NCI-H69 (cell line): ENCODE measurements at places on chromosomes 5 and 9.
A peak's percentile ranks its signal among the peaks of the same experiment; 100 is the strongest.

- DNase-seq: peak; percentile 55
Observed at GRCh38 chr9:75071530-75072122, 16.3 kb downstream of the NMRK1 start.

GRCh38 chr9:115262477-115262876 lies 144.5 kb upstream of the TNC start:
- DNase-seq: peak; percentile 100

DNA sequence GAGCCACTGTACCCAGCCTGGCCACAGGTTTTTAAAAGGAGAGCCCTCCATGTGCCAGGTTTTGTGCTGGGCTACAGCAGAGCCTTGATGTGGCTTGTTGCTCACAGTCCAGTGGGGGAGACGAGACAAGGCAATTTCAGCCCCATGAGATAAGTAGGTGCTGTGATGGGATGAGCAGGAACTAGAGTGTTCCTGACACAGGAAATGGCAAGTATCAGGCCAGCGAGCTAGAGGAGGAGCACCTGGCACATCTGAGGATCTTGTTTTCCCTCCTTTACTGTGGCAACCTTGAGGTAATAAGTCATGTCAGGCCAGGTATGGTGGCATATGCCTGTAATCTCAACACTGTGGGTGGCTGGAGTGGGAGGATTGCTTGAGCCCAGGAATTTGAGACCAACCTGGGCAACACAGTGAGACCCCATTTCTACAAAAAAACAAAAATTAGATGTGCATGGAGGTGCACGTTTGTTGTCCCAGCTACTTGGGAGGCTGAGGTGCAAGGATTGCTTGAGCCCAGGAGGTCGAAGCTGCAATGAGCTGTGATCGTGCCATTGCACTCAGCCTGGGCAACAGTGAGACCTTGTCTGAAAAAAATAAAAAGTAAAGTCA lies 3.8 kb upstream of the ZDHHC12 start:
- DNase-seq: no peak

DNA sequence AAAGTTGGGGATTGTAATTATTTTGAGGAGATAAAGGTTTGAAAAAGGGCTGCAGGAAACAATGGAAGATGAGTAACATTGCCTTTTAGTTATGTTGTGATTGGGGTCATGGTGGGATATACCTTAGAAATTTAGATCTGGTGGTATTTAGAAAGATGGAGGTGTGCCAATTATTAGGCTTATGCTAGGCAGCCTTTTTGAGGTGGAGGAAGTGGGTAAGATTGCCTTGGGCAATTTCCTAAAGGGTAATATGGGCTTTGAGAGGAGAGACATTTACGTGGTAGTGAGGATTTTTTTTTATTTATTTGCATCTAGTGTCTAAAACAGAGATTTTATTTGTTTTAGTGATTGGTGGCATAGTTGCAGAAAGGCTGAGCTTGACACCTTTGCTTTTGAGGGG lies 10.5 kb downstream of the HSPA4 start:
- DNase-seq: no peak

DNA sequence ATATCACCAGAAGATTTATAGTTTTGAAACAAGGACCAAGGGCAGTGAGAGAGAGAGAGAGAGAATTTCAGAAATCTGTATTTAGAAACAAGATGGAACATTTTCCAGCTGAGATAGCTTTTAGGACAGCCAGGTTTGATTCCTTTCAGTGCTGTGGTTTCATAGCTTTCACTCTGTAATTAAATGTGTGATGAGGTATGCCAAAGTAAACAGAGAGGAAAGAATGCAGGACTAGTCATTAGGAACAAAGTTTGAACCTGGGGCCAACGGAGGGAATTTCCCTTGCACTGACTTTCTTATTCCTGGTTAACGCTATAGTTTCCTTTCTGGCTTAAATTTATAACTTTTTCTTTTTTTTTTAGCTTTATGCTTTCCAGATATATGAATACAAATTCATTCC lies 10.0 kb upstream of the CCL28 start:
- peak; percentile 93 for DNase-seq

DNA sequence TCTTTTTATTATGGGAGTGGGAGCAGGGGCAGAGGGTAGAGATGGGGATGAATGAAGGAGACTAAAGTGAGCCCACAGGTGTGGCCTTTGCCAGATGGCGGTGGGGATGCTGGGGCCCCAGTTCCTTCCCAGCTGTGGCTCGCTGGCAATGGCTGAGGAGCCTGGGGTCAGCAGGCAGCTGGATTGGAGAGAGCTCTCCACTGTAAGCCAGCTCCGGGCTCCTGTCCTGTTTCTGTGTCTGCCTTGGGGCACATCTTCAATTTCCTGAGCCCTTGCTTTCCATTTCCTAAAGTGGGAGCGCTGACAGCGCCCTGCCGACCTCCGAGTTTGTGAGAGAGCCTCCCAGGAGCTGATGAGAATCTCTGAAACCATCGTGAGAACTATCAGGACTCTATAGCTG lies 75.6 kb upstream of the SPRY4 start:
- no peak for DNase-seq

- DNase-seq: no peak
Observed at GRCh38 chr5:173318881-173319620, 9.2 kb downstream of the STC2 start.

- no peak for DNase-seq
Observed at GRCh38 chr9:115115924-115116323, 2.0 kb downstream of the TNC start.

DNA sequence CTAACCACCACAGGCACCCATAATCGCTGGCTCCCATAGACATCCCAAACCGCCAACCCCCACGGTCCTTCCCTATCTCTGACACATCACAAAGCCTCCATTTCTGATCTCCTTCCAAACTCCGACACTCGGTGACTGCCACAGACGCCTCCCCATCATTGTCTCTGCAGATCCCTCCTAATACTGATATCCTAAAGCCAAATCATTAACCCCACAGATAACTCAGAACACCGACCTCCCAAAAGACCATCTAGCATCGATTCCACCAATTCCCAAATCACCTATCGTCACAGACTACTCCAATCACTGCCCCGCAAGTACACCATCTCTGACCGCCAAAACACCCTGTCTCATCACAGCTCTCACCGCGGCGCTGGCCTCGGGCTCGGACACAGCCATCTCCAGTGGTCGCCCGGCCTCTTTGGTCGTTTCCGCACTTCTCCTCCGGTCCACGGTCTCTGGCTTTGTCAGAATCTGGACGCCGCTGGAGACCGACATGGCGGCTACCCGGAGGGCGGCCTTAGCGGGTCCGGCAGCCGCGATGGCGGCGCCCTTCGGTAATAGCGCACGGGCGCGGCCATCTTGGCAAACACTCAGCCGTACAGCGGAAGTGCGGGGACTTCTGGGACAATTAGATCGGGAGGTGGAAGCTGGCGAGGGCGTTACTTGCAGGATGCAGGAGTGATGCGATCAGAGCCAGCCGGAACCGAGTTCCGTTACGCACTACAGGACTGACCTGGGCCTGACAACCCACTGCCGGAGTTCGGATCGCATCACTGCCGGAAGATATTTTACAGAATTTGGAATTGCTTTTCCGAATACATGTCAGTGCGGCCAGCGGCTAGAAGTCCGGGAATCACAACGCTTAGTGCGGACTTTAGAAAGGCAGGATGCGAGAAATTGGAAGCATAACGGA lies at the start of gene ZFP37:
ZFP37 (minus strand) TSS at position 534 of the 916 bp plus-strand sequence; CDS start at position 498, 36 bp downstream.
- peak; percentile 91 for DNase-seq

DNA sequence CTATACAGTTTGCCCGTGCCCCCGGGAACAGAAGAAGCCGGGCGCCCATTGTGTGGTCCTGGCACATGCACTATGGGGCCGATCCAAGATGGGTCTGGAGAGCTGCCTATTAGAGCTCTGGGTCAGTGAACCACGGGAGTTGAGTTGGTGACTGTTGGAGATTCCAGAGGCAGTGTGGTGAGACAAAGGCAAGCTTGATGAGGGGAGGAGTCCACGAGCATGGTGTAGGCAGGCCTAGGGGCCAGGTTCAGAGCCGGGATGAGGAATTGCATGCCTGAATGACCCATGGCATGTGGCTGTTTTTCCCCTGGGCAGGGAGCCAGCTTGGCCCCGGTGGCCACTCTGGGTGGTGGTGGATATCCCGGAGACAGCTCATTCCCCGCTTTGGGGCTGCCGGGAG lies 84.4 kb upstream of the STC2 start:
- DNase-seq: no peak

DNA sequence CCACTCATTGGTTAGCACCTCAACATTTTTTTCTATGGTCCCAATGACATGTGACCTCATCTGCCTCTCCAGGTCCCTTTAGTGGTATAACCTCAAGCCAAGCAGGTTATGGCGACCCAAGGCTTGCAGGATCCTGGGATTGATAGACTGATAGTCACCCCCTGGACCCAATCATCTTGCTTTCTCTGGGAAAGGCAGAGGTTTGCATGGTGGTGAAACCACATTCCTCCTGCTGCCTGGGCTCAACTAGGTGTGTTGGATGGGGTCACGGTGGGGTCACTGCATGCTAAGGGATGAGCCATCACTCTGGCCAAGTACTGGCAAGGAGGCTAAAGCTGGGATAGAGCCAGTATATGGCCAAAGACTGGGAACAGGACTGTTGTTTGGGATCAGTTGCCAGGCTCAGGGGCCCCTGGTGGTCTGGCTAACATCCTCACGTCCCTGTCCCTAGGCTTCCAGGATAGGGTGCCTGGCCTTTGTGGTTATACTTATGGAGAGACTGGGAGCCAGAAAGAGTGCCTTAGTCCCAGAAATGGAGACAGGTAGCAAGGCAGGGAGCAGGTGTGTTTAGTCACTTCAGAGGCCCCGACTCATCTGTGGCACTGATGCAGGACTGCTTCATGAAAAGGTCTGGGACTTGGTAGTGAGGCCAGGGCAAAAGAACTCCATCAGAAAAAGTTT lies 4.6 kb upstream of the SMIM32 start:
- no peak for DNase-seq

GRCh38 chr5:149002761-149003689 lies 59.8 kb downstream of the SH3TC2 start:
- peak; percentile 59 for DNase-seq

GRCh38 chr9:37667706-37668105 lies 17.0 kb downstream of the FRMPD1 start:
- peak; percentile 40 for DNase-seq

GRCh38 chr5:472076-472655 lies 29.2 kb downstream of the EXOC3 start:
- peak; percentile 65 for DNase-seq

GRCh38 chr9:89254058-89254772 lies 56.8 kb upstream of the CKS2 start:
- no peak for DNase-seq

GRCh38 chr9:133999851-134000265 lies 7.7 kb upstream of the VAV2 start:
- no peak for DNase-seq

GRCh38 chr9:13430368-13431221 lies 151.1 kb upstream of the MPDZ start:
- peak; percentile 80 for DNase-seq

DNA sequence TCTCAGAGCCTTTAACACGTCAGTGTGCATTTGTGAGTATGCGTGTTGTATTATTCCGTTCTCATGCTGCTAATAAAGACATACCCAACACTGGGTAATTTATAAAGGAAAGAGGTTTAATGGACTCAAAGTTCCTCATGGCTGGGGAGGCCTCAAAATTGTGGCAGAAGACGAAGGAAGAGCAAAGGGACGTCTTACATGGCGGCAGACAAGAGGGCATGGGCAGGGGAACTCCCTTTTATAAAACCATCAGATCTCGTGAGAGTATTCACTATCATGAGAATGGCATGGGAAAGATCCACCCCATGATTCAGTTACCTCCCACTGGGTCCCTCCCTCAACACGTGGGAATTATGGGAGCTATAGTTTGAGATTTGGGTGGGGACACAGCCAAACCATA lies 285.0 kb downstream of the PBX3 start:
- DNase-seq: no peak

DNA sequence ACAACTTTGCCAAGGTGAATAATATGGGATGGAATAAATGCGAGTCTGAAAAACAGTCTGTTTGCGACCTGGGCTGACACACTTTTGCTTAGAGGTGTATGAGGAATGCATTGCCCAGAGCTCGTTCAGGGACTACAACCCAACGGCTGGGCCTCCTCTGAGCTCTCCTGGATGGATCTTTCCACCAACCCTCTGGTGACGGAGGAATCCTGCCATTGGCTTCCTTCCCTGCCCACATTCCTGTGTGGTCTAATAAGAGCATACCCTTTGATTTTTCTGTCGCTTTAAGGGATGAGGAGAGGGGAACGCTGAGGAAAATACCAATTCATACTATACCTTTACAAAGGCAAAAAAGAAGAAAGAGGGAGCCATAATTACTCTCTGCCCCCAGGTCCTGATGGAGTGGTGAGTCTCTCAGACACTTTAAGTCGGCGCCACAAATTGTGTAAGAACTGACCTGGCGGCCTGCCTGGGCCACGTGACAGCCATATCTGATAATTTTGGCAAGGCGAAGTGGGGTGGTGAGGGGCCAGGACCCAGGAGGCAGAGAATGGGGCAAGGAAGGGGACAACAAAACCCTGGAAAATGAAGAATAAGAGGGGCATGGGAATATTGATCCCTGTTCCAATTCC lies 265.2 kb upstream of the MSX2 start:
- DNase-seq: no peak

- peak; percentile 81 for DNase-seq
Observed at GRCh38 chr9:97518909-97519307, 17.4 kb downstream of the TMOD1 start.

DNA sequence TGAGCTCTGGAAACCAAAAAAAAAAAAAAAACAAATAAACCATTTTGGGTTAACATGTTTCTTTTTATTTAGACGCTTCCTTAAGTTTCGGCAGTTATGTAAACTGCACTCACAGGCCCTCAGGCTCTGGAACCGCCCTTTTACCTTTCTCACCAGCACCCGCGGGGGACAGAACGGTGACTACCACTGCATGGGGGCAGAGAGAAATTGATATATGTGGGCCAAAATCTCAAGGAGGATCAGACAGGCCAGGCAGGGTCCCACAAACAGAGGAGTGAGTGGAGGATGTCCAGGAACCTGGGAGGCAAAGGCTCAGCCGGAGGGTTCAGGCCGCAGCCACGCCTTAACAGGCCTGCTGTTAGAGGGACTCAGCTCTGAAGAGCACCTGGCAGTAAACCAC lies 54.4 kb downstream of the IRX2 start:
- no peak for DNase-seq

DNA sequence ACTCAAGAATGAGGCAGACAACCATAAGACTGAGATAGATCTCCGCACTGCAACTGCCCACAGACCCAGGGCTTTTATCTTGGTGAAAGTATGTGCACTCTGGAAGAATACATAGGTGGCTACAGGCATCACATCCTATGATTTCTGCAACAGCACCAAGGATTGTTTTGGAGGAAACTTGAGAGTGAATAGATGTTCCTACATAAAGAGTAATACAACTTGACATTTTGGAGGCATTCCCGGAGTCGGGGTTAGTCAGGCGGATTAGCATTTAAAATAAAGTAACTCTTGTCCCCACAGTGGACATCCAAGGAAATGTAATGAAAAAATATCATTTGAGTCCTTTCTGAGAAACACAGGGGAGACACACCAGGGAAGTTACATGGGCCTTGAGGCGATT lies 26.7 kb downstream of the TMEM174 start:
- DNase-seq: no peak

DNA sequence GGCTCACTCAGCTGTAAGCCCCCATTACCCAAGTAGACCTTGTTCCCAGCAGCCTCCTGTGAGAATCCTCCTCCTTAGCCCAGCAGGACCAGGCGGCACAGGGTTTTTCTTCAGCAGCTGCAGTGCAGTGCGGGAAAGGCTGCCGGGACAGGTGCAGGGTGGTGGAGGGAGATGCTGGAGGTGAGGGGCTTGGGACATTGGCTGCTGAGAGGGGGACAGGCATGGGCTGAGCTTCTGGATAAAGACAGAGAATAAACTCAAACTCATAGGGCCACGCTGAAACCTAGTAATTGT lies 174.7 kb downstream of the CACNA1B start:
- DNase-seq: no peak

- DNase-seq: no peak
Observed at GRCh38 chr5:157486221-157486681, 26.2 kb downstream of the NIPAL4 start.
